ENCODE measurements at places on chromosomes 2 and 18.

- DNase-seq, result no peak
These were observed 186.7 kb upstream of the RBMS1 start for GRCh38 chr2:160680294-160680693.

GRCh38 chr2:160784034-160784433 is 290.4 kb upstream of the RBMS1 start:
- DNase-seq, result no peak

GRCh38 chr2:241112592-241112991 is 10.5 kb upstream of the MTERF4 start:
- DNase-seq, result no peak

DNA sequence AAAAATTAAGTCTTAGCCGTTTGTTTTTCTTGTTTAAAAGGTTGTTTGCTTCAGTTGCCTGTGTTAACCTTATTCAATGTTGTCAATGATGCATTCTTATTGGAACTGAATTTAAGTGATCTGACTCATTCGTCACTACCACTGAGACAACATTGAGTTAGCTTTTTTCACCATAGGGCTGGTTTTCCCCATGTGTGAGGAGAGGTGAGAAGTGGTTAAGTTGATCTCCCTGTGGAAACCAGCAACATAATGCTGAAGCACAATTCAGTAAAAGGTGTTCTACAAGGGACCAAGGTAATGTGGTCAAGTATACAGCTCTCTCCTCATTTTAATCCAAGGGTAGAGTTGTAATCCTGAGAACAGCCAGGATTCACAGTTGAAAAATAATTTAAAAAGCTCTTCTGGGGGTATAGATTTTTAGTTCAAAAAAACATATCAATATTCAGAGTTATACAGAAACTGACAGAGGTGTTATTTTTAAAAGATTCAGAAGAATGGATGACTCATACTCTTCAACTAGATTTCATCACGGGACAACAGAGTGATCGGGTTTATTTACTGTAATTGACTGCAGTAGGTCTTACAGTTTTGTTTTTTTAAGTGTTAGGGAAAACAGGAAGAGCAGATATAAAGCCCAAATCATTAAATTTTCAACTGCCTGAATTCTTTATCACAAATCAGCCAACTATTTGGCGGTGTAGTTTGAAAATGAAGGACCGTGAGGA is 12.6 kb downstream of the NOP58 start:
- peak; percentile 76 for DNase-seq

DNA sequence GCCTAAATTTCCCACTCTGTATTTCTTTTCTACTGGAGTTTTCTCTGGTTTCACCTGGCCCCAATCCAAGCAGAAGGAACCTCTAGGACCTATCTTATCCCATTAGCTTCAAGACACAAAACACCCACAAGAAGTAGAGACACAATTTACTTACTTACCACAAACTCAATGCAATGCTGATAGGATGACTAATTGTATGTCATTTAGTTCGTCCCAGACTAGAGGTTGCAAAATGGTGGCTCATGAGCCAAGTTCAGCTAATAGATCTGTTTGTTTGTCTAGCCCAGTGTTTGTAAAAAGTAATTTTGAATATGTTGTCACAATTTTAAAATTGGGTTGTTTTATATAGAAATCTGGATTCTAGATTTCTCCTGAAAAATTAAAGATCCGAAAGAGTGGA is 34.7 kb upstream of the ZSWIM2 start:
- DNase-seq, result peak; percentile 20

- no peak for DNase-seq
These were observed 867.9 kb upstream of the POU3F3 start for GRCh38 chr2:103986001-103986400.

DNA sequence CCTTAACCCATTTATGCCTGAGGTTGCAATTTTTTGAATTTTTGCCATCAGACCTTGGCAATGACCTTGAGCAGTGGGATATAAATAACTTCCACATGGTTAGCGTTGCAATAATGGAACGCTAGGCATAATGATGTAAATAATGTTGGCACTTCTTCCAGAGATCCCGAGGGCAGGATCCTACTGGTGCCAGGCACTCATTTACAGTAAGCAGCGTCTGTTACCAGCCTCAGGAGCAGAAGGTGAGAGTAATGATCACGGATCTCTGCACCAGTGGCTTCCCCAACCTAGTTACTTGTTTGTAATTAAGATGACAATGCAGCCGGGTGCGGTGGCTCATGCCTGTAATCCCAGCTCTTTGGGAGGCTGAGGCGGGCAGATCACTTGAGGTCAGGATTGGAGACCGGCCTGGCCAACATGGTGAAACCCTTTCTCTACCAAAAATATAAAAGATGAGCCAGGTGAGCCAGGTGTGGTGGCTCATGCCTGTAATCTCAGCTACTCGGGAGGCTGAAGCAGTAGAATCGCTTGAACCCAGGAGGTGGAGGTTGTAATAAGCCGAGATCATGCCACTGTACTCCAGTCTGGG is 41.9 kb downstream of the CPO start:
- DNase-seq, result no peak

GRCh38 chr18:79466591-79466990 is 70.9 kb downstream of the NFATC1 start:
- DNase-seq, result no peak

DNA sequence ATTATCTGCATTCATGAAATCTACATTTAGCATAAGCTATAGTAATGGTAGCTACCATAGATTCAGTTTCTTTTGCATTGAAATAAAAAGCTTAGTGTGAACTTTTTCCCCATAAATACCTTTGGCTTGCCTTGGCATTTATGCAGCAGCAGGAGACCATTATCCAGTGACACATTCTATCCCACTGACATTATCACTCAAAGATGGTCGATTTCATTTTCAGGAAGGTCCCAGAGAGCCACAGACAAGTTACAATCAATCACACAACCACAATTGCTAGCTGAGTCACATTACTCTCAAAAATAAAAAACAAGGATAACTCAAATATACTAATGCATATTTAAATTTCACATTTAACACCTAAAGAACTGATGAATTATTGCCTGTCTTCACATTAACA is 512.7 kb upstream of the CDH2 start:
- DNase-seq, result no peak

All from fibroblast of pulmonary artery (primary cell).